Activated T-cell treated with anti-CD3 and anti-CD28 coated beads for 24 hours (primary cell): ENCODE measurements at places on chromosomes 2 and 18.

DNA sequence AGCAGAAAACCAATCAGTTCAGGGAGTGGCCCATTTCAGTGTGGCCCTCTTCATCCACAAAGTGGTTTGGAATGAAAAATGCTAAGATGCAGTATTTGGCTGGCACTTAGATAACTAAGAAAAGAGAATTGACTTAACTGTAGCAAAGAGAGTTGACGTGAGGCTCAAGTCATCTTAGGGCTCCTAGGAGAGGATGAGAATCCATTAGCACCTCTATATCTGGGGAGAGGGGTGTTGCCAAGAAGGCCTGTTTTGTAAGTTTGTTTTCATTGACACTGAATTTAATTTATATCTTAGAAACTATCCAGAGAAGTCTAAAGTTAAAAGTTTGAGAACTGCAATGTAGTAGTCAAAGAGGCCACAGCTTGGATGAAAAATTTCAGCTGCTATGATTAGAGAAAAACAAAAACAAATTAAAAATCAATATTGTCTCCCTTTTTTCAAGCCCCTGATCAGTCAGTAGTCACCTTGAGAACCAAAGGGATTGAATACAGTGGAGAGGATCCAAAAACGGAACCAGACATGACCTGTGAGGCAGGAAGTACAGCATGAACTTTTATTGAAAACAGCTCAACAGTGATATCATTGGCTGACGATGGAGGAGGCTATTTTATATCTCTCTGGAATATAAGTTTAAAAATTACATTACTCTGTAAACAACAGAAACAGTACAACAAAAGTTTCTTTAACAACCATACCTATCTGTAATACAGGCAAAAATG, 52.7 kb downstream of the PHLPP1 start:
- no peak for DNase-seq

DNA sequence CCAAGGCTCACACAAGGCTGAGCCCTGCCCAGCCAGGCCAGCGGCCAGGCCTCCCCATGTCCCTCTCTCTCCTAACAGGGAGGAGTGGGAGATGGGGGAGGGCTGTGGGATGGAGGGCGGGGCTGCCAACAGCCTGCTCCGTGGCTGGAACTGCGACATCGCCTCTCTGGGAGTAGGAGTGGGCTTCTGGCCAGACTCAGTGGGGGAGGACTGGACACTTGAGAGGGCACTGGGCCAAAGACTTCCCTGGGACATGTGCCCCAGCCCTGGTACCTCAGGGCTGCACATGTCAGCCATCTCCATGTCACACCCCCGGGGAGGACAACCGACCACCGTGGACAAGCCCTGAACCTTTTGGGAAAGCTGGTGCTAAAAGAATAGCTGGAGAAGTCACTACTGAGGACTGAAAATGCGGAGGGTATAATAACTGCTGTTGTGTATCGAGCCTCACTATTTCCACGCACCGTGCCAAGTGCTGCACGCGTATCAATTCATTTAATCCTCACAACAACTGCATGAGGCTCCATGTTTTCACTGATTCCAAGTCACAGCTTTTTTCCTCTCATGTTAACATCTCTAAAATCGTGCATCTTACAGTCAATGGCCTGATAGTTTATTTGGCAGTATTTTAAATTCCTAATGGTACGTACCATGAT, 127.3 kb downstream of the MSH2 start:
- DNase-seq, result no peak

DNA sequence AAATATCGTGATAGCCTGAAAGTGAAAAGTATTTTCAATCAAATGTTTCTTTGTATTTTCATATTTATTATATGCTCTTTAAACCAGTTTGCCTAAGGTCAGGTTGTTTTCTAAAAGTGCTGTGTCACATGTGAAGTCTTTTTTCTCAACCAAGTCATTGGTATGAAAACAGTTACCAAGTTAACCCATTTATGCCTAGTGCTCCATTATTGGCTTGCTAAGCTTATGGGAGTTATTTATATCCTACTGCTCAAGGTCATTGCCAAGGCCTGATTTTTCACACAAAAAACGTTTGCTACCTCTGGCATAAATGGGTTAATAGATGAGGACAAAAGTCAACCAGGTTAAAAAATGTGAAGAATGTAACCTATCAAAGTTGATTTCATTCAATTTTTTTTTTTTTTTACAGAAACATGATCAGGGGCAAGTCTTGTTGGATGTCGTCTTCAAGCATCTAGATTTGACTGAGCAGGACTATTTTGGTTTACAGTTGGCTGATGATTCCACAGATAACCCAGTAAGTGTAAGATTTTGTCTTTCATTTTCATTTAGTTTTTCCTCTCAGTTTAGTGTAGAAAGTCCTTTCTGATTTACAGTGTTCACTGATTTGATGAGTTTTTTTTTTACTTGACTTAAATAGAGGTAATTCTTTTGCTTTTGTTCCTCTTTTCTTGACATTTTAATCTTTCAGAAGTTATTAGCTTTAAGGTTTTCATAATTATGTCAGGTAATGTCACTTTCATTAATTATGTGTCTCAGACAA, 102.6 kb downstream of the PTPN4 start:
- DNase-seq, result no peak

- DNase-seq, result no peak
Observed at GRCh38 chr18:14769381-14769780, 21.4 kb downstream of the ANKRD30B start.

GRCh38 chr2:168021800-168022587, 225.4 kb downstream of the STK39 start:
- no peak for DNase-seq

- no peak for DNase-seq
Observed at GRCh38 chr18:66872277-66872676, 268.4 kb upstream of the CDH19 start.

- DNase-seq, result no peak
Observed at GRCh38 chr2:219021591-219021990, 19.7 kb downstream of the CFAP65 start.

DNA sequence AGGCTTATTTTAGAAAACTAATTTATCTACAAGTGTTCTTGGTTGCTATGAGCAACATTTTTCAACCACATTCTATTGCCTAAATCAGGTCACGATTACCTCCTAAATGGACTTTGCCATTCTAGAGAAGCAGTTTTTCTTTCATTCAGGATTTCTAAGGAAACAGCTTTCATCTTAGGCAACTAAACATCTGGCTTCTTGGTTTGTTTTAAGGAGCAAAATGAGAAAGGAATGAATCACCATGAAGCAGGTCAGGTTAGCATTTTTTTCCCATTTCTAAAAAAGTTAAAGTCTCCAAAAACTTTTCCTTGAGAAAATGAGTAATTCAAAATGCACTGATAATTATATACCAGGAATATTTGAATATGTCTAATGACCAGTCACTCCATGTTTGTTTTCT, 114.8 kb downstream of the GAREM1 start:
- DNase-seq, result no peak

DNA sequence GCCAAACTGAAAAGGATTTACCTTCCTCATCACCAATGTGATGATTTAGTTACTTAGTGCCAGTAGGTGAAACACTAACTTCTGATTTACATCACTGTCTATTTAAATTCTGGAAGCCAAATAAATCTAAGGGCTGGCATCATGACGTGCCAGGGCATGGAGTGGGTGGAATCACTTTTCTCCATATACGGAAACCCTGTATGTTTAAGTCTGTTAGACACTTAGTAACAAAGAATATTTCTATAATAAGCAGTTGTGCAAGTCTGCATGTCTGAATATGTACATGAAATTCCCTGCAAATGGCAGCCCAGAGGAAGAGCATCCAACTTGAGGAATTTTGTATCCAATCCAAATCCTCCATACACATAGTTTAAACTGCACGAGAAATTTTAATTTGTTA, 243.1 kb upstream of the SMAD7 start:
- DNase-seq, result no peak

GRCh38 chr2:75498907-75499306, 61.8 kb downstream of the EVA1A start:
- DNase-seq, result no peak

GRCh38 chr2:146143971-146144370, 1624.1 kb upstream of the ZEB2 start:
- no peak for DNase-seq

- DNase-seq, result no peak
Observed at GRCh38 chr2:217404236-217404760, 544.4 kb upstream of the TNP1 start.

DNA sequence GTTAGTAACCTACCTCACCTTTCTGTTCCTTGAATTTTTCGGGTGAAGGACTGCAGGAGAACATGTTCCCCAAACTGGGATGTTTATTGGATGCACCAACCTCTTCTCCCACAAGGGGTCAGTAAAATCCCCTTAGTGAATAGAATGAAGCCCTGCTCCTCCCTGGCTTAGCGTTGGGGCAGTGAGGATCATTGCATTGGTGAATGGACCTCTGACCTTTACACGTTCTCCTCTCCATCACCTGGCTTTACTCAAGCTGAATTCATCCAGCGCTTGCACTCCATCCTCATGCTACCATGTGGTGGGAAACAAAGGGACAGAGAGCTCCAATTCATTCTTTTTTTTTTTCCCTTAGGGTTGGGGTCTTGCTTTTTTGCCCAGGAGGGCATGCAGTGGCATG, 157.2 kb downstream of the MIB1 start:
- peak; percentile 5 for DNase-seq

GRCh38 chr2:179952658-179953057, 54.4 kb downstream of the CWC22 start:
- no peak for DNase-seq

DNA sequence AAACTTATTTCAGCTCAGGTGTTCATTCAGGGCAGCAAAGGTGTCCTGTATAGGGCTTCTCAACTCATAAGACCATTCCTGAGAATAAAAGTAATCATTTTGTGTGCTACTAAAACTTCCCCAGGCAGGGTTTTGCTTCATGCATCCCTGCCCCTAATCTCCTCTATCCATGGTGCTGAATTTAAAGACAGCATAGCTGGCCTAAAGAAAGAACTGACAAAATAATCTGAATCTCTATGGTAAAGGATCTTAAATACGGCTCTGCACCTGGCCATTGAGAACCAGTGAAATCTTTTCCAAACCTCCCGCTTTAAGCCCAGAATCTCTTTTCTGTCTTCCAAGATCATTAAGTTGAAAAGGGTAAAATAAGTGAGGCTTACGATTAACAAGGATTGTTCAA, 292.1 kb upstream of the KLHL29 start:
- DNase-seq, result no peak

- DNase-seq, result no peak
Observed at GRCh38 chr2:226983895-226984749, 148.3 kb downstream of the RHBDD1 start.

GRCh38 chr2:96898641-96899412, 28.9 kb upstream of the SEMA4C start:
- DNase-seq, result no peak

- DNase-seq, result peak; percentile 42
Observed at GRCh38 chr2:168211664-168212163, 35.7 kb downstream of the STK39 start.

DNA sequence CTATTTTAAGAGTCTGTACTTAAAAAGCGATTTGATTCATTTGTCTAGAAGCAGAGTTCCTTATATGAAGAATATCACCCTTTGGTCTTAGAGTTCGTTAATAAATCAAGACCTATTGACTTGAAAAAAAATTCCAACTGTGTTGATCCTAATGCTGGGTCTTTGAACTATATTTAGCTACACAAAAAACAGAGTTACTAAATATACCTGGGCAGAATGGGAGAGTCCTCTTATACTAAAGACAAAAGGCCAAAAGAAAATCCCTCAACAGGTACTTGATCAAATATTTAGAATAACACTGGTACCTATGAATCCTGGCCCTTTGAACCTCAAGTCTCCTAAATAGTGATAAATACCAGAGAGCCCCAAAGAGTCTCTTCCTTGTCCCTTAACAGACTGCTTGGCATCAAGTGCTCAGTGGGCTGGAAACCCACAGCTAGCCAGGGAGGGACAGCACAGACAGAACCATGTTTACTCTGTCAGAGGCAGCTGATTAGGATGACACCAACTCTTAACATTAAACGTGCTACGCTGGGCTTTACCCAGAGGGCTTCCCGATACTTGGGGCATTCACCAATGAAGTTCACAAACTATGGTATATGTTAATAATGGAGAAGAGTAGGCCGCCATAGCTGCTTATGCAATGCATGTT, 95.1 kb downstream of the FIGN start:
- DNase-seq, result no peak

DNA sequence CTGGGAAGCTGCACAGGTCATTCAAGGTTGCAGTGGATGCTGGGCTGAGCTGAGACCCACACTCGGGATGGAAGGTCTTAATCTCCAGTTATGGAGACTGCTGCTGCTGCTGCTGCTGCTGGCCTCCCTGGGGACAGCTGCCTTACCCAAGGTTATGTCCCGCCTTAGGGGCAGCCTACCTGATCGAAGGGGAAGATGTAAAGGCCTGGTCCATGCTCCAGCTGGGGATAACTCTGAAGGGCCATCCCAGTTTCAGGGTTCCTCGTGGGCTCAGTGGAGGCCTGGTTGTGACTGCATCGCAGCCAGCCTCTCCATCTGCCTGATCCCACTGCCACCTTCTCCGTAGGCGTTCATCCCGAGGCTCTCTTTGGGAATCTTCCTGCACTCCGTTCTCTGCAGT, 33.0 kb downstream of the RHOB start:
- DNase-seq, result no peak

DNA sequence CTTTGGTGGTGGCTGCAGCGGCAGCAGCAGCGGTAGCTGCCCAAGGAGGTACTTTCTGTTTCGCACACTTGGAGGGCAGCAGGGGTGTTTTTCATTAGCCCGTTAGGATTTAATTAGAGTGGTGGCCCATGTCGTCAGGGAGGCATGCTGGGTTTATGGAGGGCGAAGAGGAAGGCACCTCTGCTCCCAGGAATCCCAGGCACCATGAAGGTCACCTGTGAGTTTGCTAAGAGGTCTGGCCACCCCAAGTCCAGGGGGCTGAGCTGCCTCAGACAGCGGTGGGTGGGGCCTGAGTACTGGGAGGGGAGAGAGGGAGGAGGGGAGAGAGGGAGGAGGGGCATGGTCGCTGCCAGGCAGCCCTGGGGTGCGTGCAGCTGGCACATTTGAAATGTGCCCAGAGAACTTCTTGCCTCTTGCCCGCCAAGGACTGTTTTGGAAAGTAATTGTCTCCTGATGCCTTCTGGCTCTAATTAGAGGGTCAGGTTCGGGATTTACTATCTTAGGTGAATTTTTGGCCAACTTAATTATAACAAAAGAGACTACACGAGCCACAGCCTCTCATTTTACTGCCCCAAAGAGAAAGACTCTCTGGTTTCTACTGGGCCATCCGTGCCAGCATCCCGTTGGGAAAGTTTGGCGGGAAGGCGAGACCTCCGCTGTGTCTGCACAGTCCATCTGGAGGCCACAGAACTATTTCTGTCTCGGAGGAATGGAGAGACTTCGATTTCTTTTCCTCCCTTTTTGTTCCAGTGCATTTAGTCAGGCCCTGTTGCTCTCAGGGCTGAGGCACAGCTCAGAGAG, 62.0 kb downstream of the GLI2 start:
- no peak for DNase-seq

- DNase-seq, result no peak
Observed at GRCh38 chr2:236774171-236774570, 204.5 kb downstream of the ACKR3 start.

GRCh38 chr2:176285321-176285720, 16.1 kb downstream of the MTX2 start:
- no peak for DNase-seq

GRCh38 chr2:46161911-46162310, 135.3 kb upstream of the EPAS1 start:
- no peak for DNase-seq

GRCh38 chr18:45399146-45399545, 216.1 kb upstream of the SLC14A2 start:
- no peak for DNase-seq

- no peak for DNase-seq
Observed at GRCh38 chr2:66729416-66730330, 294.7 kb downstream of the MEIS1 start.
